ENCODE measurements at places on chromosomes 4 and X.

DNA sequence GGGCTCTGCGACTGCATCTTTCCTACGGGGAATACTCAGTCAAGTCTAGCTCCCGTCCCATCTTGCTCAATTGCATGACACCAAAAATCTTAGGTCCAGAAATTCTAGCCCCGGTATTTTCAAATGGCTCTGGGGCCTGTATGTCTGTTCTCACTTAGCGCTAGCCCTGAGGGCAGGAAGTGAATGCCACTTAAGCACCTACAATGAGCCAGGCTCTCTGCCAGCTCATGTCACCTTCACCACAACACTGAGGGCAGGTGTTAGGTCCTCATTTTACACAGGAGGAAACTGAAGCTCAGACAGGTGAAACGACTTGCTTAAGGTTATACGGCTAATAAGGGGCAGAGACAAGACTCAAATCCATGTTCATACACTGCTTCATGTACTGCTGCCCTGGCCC, 282.8 kb downstream of the PPP1R2C start:
- DNase-seq, result no peak

GRCh38 chr4:306551-306961, 1.3 kb upstream of the ZNF732 start:
- no peak for DNase-seq

- DNase-seq, result no peak
Observed at GRCh38 chrX:2894885-2895292, 34.2 kb downstream of the ARSD start.

DNA sequence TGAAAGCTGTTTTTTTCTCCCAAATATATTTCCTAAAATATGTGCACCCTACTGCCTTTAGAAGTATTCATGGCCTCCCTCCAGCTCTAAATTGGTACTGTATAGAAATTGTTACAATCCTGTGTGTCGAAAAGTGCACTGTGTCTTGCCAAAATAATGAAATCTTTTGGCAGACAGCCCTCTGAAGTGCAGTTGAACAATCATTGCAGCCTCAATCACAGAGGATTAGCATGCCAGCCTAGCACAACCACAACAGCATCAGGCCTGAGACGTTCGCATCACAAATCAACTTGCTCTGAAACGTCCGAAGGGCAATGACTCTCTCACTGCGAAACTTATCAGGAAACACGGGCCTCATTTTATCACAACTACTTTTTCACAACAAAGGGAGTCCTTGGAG, 99.0 kb downstream of the ANOS1 start:
- DNase-seq, result no peak

GRCh38 chr4:176340871-176341685, 21.3 kb downstream of the SPCS3 start:
- peak; percentile 14 for DNase-seq

GRCh38 chr4:74541667-74542066, 96.7 kb downstream of the AREG start:
- DNase-seq, result no peak

- DNase-seq, result no peak
Observed at GRCh38 chr4:1983053-1983845, 25.5 kb downstream of the NELFA start.

DNA sequence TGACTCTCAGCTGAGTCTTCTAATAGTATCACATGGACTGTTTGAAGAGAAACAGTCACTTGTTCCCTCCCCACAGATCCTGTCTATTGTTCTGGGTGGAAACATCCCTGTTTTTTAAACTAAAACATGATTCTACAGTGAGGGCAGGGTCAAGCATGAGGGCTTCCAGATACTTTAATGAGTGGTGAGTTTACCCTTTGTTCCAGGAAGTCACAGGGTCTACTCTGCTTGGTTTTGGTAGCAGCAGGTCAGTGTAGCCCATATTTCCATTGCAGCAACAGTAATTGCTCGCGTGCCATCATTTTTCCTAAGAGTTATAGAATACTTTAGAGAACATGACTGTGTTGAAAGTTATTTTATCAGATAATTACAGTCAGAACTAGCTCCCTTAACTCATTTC, 87.4 kb downstream of the ZNF732 start:
- DNase-seq, result no peak

DNA sequence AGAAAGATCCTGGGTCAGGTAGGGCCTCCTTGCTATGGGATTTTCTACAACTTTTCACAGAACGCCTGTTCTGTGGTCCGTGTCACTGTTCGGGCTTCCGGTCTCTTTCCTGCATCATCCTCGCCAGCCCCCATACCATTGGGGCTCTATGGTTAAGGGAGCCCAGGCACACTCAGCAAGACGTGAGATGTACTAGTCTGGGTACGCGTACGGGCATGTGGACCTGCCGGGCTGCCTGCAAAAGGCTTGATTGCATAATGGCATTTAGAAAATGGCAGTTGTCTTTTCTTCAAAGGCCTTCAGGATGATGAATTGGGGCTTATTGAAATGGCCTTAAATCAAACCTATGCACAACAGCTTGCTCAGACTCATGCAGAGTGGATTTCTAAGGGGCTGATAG, 86.7 kb downstream of the CNGA2 start:
- no peak for DNase-seq

DNA sequence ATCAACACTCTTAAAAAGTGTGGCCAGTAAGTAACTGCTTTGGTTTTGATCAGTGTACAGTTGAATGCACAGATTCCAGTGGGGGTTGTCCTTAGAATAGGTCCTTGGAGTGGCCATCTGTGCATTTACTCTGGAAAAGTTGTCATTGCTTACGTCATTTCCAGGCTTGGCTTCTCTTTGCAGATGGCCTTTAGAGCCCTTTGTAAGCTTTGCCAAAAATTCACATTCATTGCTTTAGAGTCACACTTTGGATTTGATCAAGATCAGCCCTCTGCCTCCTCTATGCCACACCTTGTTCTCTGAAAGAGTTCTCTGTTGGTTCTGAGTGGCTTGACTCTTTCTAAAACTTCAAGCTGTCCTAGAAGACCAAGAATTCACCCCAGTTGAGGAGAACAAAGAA, 83.9 kb downstream of the MAMLD1 start:
- no peak for DNase-seq

GRCh38 chrX:37662181-37662580, 23.4 kb upstream of the XK start:
- DNase-seq, result no peak

DNA sequence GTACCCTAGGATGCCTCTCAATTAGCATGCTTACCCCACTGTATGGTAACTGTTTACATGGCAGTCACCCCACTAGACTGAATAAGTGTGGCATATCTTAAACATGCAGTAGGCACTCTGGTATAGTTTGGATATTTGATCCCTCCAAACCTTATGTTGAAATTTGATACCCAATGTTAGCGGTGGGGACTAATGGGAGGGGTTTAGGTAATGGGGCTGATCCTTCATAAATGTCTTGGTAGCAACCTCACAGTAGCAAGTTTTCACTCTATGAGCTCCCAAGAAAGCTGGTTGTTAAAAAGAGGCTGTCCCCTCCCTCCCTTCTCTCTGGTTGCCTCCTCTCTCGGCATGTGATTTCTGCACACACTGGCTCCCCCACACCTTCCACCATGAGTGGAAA, 10.1 kb downstream of the TMEM150C start:
- DNase-seq, result no peak

DNA sequence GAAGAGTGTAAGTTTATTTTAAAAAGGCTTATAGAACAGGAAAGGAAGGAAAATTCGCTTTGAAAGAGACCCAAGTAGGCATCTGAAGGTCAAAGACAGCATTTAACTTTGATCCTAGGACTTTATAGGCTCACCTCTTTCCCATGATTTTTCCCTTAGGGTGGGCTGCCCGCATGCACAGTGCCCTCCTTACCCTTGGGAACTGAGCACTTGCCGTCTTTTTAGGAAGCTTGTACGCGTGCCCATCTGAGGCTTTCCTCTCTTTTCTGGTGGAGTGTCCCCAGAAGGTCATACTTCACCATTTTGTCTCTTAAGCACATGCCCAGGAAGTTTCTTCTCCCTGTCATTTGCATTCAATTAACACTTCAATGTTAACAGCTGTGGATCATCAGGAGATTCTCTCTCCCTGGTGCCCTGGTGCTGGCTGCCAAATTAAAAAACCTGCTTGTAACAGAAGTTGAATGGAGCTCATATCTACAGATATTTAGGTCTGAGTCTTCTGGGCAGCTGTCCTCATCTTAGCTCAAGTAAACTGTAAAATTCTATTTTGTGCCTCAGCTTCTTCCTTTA, 38.4 kb upstream of the IL9R start:
- no peak for DNase-seq

DNA sequence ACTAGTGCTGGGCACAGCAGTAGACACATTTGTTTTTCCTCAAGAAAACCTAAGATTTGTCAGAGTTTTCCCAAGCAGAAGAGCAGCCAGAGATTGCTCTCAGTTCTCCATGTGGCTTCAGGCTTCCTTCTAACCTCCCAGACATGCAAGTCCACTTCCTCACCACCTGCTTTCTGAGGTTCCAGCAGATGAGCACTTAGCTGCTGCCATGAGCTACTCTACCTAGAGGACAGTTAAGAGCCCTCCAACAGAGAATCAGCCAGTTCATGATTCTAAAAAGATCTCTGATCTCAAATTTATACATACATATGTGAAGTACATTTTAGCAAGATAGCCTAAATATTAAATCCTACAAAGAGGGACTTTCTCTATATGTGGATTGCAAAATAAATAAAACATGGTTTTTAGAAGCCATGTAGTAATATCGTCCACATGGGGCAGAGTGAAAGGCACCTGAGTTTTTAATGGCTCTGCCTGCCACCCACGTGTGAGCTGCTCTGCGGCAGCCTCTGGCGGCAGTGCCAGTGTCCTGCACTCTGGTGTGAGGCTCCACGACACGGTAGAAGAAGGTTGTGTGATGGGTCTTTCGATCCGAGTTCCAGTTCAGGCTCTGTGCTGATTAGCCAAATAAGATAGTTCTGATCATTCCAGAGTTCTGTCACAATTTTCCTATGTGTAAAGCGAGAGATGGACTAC, 10.3 kb downstream of the CYP4V2 start:
- no peak for DNase-seq

DNA sequence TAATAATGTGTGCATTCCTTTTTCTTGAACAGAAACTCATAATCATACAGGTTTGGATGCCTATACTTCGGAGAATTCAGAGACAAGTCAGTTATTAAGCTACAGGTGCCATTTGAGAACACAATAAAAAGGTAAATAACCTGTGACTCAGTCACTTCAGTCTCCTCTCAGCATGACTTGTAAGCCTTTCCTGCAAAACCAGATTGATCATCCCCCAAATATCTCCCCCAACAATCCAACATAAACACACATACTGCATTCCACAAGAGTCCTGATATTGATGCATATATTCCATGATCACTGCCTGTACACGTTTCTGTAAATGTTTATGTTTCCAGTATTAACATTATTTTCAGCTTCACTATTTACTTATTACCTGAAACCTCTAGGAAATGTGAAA, 110.8 kb downstream of the PWWP3B start:
- no peak for DNase-seq

GRCh38 chr4:9804918-9805317, 23.5 kb downstream of the DRD5 start:
- DNase-seq, result no peak

DNA sequence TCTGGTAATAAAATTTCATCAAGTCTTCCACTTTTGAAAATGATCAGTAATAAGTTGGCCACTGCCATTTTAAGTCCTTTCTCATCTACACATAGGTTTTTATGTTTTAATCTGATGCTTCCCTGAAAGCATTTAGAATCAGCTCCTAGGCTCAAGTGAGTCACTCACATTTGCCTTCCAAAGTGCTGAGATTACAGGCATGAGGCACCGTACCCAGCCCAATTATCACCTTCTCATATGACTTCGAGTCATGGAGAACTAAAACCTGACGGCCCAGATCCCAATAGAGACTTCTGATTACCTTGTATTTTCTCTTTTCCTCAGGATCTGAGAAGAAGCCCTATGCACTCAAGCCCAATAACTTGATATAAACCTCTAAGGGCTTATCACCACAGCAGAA, 140.8 kb downstream of the OPHN1 start:
- no peak for DNase-seq

- DNase-seq, result no peak
Observed at GRCh38 chrX:129593137-129593536, 53.1 kb downstream of the OCRL start.

GRCh38 chrX:150269605-150270254, 93.4 kb upstream of the MAMLD1 start:
- no peak for DNase-seq

GRCh38 chr4:139532947-139533346, 23.1 kb downstream of the SETD7 start:
- no peak for DNase-seq

DNA sequence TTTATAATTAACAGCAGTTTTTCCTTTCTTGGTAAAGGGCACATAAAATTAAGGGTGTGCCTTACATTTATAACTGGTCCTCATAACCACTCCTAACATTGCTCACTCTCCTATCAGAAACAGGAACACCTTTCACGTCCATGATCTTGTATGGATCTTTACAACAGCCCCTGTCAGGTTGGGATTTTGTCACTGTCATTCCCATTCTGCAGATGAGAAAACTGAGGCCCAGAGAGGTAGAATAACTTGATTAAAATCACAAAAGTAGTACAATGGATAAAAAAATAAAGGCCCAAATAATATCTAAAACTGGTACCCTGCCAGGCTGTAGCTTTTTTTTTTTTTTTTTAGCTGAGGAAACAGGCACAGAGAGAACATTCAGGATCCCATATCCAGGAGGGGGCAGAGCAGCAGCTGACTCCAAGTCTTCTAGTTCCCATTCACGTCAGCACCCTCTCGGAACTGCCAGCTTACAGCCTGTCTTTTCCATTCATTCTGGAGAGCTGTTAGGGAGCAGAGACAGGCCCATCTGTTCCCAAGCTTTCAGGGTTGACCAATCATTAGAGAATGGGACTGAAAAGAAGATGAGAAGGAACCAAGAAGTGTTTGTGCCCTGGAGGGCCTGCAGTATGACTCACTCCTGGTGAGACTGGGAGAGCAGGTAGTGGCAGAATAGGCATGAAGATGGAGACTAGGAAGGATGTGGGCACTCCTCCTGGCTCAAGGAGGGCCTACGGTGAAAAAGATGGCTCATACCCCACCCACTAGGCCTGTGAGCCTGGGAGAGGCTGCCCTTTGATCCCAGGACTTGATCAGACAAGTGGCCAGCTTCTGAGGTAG, 7.3 kb downstream of the SUV39H1 start:
- peak; percentile 37 for DNase-seq

- no peak for DNase-seq
Observed at GRCh38 chr4:152513078-152513477, 22.8 kb downstream of the FBXW7 start.

Data from midbrain (tissue), 1 donor.